Fibroblast of skin of right biceps (primary cell): ENCODE measurements at places on chromosomes 5 and 9.

DNA sequence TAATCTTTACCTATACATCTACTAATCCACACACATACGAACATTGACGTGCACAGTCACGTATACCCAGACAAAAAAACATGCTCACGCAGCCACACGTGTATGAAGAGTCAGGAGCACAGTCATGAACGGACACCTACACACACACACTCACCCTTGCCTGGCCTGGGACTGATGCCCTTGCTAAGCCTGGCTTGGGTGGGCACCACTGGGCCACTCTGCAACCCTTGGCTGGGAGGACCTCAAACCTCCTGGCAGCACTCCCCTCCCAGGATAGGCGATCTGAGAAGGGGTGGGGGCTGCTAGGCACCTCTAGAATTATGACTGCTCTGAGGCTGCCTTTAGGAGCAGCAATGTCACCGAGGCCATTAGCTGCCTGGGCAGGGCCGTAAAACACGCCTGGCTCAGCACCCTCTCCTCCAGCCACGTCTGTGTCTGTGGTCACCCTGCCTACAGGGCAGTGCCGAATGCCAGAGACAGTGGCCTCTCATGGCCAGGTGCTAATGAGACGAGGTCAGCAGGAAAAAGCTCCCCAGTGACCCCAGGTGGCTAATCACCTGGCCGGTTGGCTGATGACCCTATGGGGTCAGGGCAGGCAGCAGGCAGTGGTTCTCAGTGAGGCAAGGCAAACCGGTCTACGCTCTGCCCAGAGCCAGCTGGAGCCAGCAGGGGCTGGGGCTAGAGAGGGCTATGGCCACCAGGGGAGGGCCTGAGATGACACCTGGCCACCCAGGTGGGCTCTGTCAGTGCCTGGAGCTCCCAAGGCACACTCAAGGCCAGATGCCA, 33.7 kb upstream of the MVB12B start:
- no peak for DNase-seq

- DNase-seq = no peak
Observed at GRCh38 chr5:168784454-168784853, 205.3 kb upstream of the PANK3 start.

DNA sequence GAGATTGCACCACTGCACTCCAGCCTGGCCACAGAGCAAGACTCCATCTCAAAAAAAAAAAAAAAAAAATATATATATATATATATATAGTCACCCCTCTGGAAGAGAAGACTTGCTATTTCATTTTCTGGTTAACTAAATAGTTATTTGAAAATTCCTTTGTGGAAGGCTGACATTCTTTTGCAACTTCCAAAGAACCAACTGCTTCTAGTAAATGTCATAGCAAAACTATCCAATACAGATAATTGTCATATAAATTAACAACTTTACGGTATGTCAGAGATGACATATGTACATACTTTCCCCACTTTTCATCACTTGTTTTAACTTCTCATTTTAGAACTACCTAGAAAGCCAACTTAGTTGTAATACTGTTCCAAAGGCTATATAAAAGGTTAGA, 50.9 kb downstream of the PRUNE2 start:
- DNase-seq = peak; percentile 64

DNA sequence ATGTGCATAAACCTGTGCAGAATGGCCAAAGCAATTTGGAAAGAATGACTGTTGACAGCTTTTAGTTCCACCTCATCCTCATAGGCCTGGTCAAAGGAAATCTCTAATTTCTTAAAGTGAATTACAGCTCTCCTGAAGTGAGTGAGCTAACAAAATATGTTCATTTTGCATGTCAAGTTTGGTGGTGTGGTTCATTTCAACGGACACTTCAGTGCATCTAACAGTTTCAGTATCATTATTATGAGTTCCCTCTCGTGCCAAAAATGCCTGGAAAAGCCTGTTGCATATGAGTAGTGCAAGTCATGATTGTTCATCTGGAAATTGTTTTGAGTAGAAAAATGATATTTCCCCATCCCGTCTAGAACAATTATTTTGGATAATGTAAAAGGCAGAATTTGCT, 53.2 kb upstream of the HMHB1 start:
- peak; percentile 69 for DNase-seq
